ENCODE measurements at places on chromosomes 2 and 18.

DNA sequence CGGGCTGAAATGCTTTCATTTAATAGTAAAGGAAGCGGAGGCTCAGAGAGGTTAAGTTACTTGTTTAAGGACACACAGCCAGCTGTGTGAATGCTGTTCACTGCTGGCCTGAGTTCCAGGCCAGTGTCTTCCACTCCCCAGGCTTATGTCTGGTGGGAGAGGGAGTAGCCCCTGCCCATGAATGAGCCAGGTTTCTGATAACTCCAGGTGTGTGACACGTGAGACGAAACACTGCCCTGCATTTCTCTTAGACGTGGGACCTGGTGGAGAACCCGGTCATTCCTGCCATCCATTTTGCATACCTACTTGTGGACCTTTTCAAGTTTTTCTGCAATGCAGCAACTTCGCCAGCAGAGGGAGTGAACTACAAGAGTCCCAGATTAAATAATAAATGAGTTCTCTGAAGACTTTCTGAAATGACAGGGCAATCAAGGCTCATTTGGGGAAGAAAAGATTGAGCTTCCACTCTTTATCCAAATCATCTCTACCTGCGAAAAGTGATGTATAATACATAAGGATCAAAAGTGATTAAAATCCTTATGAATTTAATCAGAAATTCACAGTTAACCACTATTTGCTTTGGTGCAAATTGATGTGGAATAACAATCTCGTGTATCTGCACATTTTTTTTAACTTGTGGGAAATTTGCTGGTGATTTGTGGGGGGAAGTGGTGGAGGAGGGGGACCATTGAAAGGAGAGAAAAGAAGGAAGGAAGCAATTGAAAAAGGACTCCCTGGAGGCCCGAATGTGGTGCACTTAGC is 79.4 kb upstream of the ASB18 start:
- no peak for DNase-seq

DNA sequence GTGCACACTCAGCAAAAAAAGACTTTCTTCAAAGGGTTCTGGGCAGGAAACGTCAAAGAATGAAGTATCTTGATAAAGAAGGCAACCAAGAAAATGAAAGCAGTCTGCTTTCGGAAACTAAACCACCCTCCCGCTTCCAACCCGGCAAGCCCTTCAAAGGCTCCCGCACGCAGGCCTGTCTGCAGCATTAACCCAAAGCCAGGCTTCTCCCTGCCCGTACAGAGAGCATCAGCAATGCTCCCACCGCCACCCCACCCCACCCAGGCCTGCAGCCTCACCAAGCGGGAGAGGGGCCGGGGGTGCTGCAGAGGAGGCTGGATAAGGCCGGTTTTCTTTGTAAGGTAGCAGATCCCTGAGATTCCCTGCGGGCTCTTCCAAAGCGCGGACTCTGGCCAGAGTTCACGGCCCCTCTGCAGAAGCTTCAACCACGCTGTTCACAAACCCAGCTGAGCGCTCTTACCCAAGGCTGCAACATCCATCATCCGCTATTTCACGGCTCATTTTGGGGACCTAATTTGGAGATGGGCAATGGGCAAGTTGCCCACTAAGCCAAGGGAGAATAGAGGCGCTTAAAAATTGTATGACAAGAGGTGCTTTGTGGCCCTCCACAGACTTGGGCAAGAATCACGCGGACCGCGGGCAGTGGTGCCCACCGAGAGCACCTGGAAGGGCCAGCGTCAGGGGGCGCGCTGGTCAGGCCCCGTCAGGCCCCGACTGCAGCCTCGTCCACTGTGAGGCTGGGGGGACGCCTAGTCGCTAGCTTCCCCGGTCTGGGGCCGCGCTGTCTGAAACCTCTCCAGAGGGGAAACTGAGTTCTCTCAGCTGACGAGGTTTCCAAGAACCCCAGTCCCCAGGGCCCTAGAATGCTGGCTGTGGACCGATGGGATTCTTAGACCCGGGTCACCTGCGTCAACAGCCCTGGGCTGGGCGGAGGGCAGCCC is 225.4 kb upstream of the ID2 start:
- DNase-seq, result no peak

DNA sequence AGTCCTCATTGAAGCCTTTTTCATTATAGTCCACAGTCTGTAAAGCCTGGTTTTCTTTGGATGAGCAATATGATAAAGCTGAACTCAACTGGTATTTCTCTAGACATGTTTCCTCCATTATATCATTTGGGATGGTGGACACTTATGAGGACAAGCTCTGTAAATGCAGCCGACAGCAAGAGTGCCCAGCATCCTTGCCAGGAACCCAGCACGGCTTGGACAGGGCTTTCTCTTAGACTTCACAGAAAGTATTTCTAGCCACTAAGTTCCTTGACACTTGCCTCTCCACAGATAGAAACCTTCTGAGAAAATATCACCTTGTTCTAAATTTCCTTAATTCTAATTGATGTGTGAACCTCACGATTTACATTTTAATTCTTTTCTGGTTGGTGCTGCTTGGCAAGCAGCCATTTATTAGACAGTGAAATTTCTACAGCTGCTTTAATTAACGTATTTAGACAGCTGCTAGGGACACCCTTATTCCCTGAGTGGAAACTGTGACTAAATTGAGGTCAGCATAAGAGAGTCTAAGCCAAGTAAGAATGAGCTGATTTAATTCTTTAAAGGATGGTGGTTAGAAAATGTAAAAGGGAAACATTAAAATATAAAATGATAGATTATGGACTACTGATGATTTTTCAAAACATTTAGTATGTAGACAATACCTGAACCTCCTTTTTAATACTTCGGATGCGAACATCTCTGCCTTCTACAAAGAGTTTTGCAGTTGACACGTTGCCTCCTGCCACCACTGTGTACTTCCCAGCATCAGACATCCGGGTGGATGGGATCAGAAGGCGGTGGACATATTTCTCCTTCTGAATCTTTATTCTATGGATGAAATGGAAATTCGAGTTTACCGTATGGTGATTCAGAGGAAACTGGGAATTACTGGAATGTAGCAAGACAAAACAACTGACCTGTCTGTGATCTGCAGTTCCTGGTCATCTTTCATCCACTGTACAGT is 39.8 kb downstream of the TTN start:
- no peak for DNase-seq

- DNase-seq, result no peak
Observed at GRCh38 chr2:168673265-168674189, 128.9 kb upstream of the NOSTRIN start.

GRCh38 chr2:167331636-167332232 is 443.5 kb downstream of the XIRP2 start:
- DNase-seq, result no peak

GRCh38 chr18:59512025-59512755 is 153.1 kb upstream of the LMAN1 start:
- DNase-seq, result no peak

DNA sequence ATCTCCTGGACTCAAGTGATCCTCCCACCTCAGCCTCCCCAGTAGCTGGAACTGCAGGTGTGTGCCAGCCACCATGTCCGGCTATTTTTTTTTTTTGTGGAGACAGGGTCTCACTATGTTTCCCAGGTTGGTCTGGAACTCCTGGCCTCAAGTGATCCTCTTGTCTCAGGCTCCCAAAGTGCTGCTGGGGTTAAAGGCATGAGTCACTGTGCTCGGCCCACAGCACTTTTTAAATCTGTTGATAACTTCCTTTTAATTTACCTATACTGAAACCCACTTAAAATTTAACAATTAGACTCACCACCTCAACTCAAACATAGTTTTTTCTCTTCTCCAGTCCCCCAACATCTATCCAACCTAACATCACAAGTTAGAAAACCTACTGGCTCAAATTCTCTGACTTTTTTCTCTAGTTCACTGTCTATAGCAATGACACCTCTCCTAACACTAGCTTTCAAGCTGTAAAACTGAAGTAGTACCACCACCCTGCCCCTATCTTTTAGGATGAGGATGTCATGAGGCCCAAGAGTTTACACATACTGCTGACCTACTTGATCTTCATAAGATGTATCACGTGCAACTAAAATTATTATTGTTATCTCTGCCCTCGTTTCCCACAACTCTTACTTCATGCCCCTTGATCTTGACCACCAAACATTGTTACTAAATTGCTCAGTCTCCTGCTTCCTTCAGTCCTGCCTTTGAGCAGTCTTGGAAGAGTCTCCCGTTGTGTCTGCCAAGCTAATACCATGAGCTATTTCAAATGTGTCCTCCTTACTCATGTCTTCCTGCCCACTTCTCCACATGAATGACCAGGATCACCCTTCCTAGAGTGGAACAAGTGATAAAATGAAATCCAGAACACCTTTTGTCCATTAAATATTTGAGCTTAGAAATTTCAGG is 142.3 kb upstream of the ZFP36L2 start:
- DNase-seq, result no peak

DNA sequence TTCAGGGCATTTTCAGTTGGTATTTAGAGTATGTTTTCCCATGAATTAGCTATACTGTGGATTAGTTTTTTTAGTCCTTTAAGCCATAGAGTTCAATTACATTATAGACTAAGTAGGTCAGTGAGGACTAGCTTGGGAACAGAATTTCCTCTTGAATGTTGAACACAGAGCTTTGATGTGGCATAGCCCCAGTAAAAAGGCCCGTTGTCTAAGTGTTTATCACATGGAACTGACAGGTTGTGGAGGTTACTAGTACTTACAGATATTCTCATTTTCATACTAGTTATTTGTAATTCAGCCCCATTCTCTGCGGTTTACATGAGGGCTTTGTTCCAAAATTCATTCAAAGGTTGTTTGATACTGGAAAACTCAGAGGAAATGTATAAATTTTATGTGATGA is 6.2 kb downstream of the INSIG2 start:
- no peak for DNase-seq

- DNase-seq, result no peak
Observed at GRCh38 chr2:15677141-15677843, 85.6 kb downstream of the DDX1 start.

DNA sequence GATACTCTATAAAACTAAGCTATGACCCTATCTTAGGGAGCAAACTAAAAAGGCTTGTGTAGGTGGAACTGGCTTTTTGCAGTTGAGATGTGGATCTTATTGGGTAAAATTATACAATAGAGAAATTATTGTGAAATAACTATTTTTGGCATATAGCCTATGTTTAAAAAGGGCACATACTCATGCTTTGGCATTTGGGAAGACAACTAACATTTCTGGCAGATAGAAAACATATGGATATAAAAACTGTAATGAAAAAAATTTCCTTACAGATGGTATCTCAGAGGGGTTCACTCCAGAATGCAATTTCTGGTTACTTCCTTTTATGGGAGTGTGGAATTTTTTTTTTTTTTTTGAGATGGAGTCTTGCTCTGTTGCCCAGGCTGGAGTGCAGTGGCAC is 120.1 kb upstream of the CCDC195 start:
- DNase-seq, result no peak

DNA sequence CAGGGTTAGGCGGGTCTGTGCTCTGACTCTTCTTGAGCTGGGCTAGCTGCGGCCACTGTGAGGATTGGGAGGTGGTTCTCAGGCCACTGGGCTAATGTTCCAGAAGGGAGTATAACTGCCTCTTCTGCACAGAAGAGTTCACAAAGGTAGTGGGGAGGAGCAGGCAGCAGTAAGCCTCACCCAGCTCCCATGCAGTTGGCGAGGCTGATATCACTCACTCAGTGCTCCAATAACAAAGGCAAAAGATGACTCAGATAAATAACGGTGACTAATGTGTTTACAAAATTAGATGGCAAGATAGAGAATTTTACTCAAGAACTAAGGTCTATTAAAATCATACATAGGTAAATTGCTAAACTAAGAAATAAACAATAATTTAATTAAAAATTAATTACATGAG is 174.2 kb upstream of the TMEM200C start:
- no peak for DNase-seq

GRCh38 chr2:173831312-173832229 is 133.6 kb downstream of the SP3 start:
- DNase-seq, result no peak

GRCh38 chr2:120346026-120346666 is at the start of gene INHBB:
TSS of gene INHBB (plus strand) at chr2:120346136. CDS start at chr2:120346189, 53 bp downstream.
- DNase-seq, result peak; percentile 44

- DNase-seq, result no peak
Observed at GRCh38 chr2:104384961-104385360, 469.0 kb upstream of the POU3F3 start.

DNA sequence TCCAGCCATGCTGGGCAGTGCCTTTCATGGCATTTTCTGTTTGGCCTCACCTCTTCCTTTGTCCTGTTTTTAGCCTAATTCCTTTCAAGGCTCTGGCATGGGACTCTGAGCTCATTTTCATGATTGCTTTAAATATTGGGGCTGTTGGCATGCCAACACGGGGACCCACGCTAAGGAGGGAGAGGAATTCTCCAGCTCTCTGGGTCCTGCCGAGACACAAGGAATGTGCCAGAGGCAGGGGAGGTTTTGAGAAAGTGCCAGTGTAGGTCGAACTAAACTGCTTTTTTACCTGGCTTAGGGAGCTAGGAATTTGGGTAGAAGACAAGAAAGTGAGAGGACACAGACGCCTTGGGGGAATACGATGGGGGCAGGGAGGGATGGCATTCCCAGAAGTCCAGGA is 42.3 kb downstream of the RPL37A start:
- DNase-seq, result no peak

DNA sequence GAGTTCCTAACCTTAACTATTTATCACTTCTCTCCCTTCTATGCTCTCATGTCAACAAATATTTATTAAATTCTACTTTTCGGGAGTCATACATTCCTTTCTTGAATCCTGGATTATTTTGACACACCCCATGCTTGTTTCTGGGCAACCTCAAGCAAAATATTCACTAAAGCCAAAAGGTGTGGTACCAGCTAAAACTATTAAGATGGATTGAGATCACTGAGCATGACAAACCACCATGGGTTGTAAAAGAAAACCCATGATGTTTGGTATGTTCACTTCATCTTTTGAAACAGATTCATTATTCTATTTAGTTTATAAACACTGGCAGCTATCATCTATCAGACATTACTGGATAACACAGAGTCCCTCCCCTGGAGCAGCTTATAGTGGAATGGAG is 32.5 kb downstream of the DPP4 start:
- no peak for DNase-seq

DNA sequence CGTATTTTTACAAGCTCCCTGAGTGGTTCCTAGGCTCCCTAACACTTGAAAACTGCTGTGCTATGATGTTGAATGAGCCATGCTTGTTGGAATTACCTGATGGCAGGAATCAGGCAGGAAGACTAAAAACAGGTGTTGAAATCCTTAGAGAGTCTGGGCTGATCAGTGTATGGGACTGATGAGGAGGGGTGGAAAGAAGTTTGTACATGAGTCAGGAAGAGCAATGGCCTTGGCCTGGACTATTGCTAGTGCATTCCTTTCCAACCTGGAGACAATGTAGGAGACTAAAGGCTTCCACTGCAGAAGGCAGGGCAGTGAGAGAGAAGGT is 25.0 kb upstream of the TMBIM1 start:
- no peak for DNase-seq

DNA sequence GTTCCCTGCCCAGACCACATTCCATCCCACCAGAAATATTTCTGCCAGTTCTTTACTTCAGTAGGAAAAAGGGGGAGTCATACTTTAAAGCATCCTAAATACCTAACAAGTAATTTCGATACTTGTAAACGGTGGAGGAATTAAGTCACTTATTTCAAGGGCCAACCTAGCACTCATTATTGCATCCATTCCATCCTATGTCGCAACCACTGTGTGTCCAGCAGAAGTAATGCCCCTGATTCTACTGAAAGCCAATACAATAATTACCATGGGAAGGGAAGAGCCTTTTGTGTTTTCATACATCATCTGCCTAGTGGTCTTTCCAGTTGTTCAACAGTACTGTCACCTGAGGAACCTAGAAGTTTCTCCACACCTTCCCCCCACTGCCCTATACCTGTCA is 12.5 kb downstream of the SERPINB8 start:
- DNase-seq, result no peak

- DNase-seq, result peak; percentile 67
Observed at GRCh38 chr2:227407591-227408151, 19.9 kb upstream of the SCYGR1 start.

All from right lobe of liver (tissue), 6 donors.